ENCODE measurements at places on chromosomes 3 and 15.

DNA sequence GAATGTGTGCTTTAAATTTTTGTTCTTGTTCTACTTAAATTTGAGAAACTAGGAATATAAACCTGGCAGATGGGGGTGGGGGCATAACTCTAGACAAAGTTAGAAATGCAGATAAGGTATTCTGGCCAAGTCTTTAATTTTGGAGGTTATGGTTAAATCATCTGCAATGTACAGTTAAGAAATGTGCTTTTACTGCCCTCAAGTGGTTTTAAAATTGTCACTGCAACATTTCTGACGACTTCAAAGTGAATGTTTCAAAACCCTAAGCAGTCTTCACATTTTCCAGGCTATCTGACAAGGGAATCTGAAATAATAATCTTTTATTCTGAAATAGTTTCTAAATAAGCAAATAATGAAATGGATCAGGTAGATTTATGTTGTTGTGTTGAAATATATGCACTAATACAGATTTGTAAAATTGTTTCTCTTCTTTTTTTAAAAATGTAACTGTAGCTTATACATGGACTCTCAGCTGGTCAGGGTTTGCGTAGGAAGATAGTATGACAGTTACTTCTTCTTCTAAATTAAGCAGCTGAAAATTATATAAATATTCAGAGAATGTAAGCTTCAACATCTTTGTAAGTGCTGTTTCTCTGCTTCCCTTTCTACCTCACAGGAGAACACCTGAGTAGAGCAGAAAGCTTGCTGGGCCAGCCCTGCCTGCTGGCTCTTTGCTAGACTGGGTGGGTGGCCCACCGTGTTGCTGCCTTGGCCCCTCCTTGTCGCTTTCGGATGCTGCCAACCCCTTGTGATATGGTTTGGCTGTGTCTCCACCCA, 45.0 kb downstream of the SUCNR1 start:
- no peak for DNase-seq

GRCh38 chr3:44883999-44884431, 9.6 kb downstream of the TGM4 start:
- no peak for DNase-seq

DNA sequence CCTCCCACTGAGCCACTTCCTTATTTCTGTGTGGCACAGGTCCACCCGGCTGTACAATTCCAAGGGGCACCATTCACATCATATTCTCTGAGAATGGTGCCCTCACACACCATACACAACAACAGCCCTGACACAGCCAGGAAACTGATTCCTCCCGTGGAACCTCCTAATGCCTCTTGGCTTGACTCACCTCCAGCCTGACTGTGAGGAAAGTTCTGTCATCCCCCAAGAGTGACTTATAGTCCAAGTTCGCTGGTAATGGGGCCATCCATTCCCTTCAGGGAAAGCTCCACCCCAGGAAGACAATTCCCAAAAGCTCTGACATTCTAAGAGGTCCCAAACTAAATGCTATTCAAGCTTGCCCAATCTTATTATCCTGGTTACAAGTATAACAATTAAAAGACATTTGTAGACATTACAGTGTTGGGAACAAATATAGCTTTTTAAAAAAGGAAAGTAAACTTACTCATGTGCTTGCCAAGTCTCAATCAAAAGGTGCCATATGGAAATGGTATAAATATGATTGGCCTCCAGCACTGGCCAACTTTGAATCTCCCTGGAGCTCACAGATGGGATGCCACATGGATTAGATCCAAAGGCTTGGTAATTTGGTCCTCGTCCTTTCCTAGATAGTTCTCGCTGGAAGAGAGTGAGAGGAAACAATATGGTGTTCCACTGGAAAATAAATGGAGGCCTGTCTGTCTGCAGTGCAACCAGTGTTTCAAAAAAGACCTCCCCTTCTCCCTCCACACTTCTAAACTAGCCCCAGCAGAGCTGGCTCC, 56.3 kb upstream of the PSMD6 start:
- no peak for DNase-seq

DNA sequence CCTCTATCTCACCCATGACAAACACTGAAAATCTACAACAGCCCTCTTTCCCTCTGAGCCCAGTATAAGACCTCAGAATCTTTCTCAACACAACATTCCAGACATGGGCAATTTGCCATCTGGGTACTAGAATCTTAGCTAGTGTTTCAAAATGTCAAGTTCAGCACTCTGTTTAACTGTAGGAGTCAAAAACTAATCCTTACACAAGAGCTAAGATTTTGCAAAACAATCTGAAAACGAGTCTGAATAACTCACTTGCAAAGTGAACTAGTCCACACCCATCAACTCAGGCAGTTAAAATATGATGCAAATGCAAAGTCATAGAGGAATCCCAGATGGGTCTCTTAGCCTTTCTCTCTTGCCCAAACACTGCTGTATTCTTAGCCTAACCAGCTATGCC, 67.8 kb downstream of the GPR176 start:
- no peak for DNase-seq

DNA sequence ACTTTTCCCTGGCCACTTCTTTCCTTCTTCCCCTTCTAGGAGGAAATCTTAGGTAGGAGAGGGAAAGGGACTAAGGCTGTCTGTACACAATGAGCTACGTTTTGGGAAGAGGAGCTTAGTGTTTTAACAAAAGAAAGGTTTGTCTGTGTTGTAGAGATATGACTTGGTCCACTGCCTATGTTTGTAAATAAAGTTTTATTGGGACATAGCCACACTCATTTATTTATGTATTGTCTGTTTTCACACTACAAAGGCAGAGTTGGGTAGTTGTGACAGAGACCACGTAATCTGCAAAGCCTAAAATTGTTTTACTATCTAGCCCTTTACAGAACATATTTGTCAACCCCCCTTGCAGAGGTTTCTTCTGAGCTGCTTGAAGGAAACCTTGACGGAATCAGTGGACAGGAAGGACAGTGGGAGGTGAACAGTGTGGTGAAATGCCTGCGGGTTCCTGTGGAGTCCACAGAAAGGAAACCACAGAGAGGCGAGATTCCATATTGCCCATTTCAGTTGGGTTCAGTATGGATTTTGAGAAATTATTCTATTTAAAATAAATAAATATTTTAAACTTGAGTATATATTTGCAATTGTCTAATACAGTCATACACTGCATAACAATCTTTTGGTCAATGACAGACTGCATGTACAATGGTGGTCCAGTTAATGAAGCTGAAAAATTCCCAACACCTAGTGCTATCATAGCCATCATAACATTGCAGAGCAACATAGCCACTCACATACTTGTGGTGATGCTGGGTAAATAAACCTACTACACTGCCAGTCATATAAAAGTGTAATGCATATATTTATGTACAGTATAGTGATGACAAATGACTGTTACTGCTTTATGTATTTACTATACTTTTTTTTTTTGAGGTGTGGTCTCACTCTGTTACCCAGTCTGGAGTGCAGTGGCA, 157.9 kb upstream of the NUDT16 start:
- no peak for DNase-seq

DNA sequence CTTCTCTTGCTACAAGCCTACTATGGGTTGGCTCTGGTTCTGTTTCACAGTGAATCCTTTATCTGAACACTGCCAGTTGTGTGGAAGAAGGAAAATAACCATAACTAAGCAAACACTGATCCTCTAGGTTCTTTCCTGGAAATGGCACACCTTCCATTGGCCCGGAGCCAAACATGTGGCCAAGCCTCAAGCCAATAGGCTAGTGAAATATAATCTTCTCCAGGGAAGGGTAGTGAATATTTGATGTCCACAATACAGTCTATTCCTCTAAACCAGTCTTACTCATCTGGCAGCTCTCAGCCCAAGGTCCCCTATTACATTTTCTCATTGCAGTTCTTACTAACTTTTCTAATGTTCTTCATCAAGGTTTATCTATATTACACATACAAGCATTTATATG, 921.3 kb downstream of the TUSC7 start:
- no peak for DNase-seq

DNA sequence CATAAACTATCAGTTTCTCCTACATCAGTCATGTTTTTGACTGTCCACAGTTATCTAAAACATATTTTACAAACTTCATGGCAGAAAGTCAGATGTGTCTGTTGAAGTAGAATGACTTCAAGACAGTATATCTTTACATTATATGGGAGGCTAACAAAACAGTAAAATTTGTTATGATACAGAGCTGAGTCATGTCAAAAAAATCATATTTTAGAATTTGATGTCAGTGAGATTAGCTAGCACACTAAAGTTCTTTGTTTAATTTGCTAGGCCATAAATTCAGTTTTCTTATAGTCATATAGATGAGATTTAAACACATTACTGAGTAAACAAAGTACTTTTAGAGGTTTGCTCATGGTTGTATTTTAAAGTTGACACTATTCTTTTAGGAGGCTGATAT, 80.3 kb upstream of the IGSF10 start:
- no peak for DNase-seq

GRCh38 chr3:25430935-25431770, 3.1 kb downstream of the RARB start:
- no peak for DNase-seq

GRCh38 chr3:25468866-25469319, 40.8 kb downstream of the RARB start:
- no peak for DNase-seq

DNA sequence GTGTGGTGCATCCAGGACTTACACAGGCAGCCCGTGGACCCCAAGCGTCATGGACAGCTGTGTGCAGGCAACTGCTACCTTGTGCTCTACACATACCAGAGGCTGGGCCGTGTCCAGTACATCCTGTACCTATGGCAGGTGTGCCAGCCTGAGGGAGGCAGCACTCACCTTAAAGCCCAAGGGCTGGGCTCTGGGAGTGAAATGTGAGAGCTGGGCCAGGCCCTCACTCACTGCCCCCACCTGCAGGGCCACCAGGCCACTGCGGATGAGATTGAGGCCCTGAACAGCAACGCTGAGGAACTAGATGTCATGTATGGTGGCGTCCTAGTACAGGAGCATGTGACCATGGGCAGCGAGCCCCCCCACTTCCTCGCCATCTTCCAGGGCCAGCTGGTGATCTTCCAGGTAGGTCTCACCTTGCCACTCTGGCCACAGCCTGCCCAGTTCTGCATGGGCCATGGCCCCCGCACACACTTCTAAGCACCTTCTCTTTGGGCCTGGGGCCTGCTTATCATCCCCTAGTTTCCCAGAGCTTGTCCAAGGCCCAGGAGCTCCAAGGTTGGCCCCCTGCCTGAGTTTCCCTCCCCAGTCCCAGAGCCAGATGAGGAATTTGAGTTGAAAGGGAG, 11.0 kb downstream of the VILL start:
- no peak for DNase-seq

- DNase-seq, result no peak
These were observed 34.5 kb downstream of the SLCO2A1 start for GRCh38 chr3:133995264-133995663.

- DNase-seq, result no peak
These were observed 41.3 kb downstream of the SSR3 start for GRCh38 chr3:156513619-156514018.

- DNase-seq, result no peak
These were observed 57.6 kb upstream of the FRMD4B start for GRCh38 chr3:69443457-69443920.

- no peak for DNase-seq
These were observed 187.3 kb upstream of the CFAP20DC start for GRCh38 chr3:59237121-59237520.

- no peak for DNase-seq
These were observed 234.8 kb downstream of the CHST2 start for GRCh38 chr3:143354342-143354741.

GRCh38 chr15:69080295-69081248, 66.1 kb downstream of the NOX5 start:
- no peak for DNase-seq

DNA sequence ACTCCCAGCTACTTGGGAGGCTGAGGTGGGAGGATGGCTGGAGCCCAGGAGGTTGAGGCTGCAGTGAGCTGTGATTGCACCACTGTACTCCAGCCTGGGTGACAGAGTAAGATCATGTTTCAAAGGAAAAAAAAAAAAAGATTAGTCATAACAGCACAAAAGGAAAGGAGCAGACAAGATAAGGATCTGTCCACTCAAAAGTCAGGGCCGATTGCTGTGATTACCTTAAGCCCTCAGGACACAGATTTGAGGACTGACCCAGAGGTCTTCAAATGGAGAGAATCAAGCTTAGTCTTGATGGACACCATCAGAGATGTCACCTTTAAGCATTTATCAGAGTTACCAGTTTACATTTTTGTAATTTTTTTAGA, 23.9 kb upstream of the HEG1 start:
- no peak for DNase-seq

DNA sequence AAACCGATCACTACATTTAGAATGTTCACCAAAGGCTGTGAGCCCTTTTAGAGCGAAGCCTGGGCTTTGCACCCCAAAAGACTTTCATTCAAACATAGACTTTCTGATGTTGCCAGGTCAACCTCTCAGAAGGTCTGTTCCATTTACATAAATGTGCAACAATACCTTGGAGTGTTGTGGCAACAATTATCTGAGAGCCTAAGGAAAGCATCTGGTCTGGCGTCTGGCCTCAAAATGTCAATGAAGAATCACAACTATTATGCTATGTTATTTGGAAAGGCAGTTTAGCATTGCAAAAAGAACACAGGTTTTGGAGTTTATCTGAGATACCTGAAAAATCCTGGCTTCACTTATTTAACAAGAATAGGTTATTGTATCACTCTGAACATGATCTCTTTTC, 50.0 kb downstream of the POLR2M start:
- DNase-seq, result no peak

DNA sequence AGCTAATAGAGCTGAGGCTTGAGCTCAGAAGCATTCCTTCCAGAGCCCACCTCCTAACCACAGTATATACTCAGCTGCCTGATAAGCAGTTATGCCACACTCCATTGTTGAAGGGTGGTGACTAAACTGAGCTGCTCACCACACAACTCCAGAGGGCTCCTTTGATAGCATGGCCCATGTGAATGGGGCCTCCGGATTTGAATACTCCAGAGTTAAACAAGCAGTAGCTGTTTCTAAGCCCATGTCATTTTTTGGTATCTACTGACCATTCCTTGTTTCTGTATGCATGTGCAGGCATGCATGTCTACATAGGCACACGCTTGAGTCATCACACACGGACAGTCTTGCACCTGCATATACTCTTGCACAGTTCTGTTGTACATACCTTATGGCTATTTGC, 28.9 kb downstream of the IGSF10 start:
- no peak for DNase-seq

DNA sequence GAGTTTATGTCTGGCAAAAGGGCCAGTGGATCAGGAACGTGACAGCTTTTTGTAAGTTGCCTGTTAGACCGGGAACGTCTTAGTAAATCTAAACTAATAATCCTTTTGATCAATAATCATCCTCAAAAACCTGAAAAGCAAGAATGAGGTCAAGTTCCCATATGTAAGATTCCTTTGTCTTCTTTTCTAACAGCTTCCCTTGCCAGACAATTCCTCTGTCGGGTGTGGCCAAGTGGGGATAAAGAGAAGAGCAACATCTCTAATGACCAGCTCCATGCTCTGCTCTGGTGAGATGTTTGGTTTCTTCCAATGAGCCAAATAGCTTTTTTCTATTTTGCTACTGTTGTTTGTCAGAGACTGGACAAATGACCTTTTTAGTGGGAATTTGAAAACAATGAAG, 19.8 kb downstream of the FANCD2OS start:
- DNase-seq, result no peak

- no peak for DNase-seq
These were observed 218.8 kb upstream of the STRIT1 start for GRCh38 chr3:155512175-155512866.

- DNase-seq, result no peak
These were observed 8.8 kb downstream of the CAMK1 start for GRCh38 chr3:9760779-9761505.

- DNase-seq, result no peak
These were observed 427.8 kb upstream of the MCTP2 start for GRCh38 chr15:93803421-93804152.

- no peak for DNase-seq
These were observed 875 bp upstream of the NT5DC2 start for GRCh38 chr3:52534281-52535183.
